ENCODE measurements at places on chromosomes 13 and 19. TPM values are rescaled to one million over a fixed set of nuclear protein-coding genes. Genes with fewer than 3 reads are reported as not detected.

The FXYD3 gene
- not detected for total RNA-seq

The GRIK5 gene
- 0.17 TPM for total RNA-seq

The CYP4F11 gene
- total RNA-seq: not detected

The KLHL1 gene
- not detected for total RNA-seq

DNA sequence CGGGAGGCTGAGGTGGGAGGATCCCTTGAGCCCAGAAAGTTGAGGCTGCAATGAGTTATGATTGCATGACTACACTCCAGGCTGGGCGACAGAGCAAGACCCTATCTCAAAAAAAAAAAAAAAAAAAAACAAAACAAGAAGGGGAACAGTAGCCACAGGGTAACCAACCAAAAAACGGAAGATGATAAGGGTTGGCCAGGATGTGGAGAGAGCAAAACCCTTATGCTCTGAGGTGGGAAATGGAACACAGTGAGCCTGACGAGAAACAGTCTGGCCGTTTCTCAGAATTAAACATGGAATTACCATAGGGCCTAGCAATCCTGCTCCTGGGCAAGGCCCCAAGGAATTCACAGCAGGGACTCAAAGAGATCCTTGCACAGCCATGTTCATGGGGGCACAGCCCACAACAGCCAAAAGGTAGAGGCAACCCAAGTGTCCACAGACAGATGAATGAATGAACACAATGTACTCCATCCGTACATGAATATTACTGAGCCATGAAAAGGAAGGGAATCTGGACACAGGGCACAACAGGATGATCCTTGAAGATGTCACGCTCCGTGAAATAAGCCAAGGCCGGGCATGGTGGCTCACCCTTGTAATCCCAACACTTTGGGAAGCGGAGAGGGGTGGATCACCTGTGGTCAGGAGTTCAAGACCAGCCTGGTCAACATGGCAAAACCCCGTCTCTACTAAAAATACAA lies 11.3 kb downstream of the NMRK2 start:
- no peaks in the 10 kb centered on the region for H3K4me1 ChIP-seq
- DNase-seq: no peak
- H3K36me3 ChIP-seq: no peaks in the 10 kb centered on the region
- H3K27me3 ChIP-seq: no peaks in the 10 kb centered on the region

- H3K36me3 ChIP-seq: no peaks in the 10 kb centered on the region
- H3K27me3 ChIP-seq: no peaks in the 10 kb centered on the region
- no peak for DNase-seq
Measured at GRCh38 chr13:84934911-84935310, 864.3 kb downstream of the SLITRK6 start.

DNA sequence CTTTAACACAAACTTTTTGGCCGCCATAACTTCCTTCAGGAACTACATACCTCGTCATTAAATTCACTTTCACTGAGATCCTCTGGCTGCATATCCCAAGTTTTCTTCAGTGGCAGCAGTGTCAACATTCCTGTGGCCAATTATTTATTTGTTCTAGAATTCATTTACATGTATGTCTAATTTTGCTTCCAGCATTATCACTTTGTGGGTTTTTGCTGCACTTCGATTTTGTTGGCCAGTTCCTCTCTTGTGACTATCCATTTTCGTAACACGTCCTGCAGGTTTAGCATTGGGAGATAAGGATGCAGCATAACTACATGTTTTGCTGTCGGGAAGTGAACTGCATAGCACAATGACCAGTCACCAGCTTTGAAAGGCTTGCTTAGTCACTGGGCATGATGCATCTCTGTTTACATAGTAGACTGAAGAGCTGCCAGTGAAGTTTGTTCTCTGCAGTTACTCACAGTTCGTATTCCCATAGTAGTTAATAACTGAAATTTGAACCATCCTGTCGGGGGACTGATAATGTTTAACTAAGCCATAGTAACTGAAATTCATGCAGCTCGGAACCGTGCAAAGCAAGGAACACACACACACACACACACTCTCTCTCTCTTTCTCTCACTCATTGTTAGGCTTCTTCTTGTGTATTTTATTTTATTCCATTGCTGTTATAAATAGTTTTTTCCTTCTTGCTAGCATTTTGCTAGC lies 28.3 kb downstream of the ZNF507 start:
- no peak overlapping the region for H3K27ac ChIP-seq
- H3K36me3 ChIP-seq: peaks cover 21% of the 10 kb centered on the region
- no peak for DNase-seq
- no peaks in the 10 kb centered on the region for H3K27me3 ChIP-seq
- no peak overlapping the region for H3K4me3 ChIP-seq
